H7 (cell line): ENCODE measurements at places on chromosomes 13 and 19.

- peak; percentile 91 for DNase-seq
Measured at GRCh38 chr19:3556978-3557460, 367 bp downstream of the MFSD12 start.

DNA sequence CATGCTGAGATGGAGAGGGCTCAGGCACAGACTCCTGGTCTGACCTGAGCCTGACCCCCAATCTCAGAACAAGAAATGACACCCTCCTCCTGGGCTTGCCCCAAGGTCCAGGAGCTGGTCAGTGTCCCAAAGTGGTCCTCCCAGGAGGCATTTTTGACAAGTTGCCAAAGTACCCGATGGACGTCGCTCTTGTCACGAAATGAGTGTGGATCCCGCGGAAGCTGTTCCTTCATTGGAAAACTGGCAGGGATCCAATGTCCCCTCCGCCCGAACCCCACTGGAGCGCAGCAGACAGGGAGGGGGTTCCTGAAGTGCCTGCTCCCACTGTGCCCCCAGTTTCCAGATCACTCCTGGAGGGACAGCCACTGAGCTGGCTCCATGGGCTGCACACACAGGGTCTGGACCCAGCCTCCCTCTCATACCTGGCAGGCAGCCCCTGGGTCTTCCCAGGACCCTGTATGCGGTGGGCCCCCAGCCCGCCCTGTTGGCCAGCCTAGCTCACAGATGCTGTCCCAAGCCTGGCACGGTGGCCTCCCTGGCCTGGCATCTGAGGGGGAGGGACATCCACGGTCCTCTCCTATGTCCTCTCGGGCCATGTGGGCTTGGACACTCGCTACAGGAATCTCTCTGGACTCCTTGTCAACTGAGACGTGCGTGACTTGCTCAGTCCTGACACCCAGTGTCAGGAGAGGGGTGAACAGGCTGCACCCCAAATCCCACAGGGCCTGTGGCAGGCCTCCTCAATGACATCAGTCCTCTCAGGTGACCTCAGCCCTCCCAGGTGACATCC, 12.8 kb upstream of the ZNF14 start:
- peak; percentile 53 for DNase-seq

DNA sequence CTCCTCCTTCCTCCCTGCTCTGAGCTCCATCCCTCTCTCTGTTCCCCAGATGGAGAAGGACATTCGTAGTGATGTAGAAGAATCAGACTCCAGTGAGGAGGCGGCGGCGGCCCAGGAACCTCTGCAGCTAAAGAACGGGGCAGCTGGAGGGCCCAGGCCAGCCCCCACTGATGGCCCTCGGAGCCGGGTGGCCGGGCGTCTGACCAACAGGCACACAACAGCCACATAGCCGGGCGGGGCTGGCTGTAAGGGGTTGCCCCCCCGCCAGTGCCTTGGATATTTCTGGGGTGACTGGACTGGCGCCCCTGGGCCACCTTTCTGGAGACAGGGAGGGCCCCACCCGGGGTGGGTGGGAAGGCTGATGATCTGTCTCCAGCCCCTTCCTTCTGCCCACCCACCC, 46.3 kb downstream of the CD320 start:
- DNase-seq = peak; percentile 41

DNA sequence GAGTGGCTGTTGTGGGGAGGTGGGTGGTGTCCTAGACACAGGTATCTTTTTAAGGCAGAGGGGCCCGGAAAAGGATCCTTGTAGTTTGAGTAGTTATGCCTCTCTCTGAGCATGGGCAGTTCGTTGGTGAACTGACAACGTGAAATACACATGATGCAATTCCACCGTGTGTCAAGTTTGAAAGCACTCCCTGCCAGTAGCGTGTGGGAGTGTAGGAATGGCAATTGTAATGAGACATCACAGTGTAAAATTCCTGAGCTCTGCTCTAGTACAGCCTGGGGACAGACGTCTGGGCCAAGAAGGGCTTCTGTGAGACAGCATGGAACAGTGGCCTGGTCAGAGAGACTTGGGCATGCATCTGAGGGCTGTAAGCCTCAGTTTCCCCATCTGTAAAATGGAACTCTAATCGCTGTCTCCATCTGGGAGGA, 10.4 kb upstream of the ASF1B start:
- DNase-seq = peak; percentile 32

DNA sequence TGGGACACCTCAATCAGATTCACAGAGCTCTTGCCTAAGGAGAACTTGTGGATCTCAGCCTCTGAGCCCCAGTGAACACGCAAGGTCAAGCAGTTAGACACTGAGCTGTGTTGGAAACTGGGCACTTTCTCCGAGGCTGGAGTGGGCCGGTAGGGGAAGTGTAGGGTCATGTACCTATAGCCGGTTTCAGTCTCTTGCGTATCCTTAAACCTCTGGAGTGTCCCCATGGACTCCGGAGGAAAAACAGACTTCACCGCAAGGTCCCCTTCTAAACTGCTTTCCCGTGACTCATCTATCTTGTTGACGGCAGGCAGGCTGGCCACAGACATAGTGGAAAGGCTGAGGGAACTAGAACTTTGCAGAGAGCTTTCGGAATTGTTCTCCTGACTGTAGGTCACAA, 11.3 kb downstream of the IQCN start:
- no peak for DNase-seq

DNA sequence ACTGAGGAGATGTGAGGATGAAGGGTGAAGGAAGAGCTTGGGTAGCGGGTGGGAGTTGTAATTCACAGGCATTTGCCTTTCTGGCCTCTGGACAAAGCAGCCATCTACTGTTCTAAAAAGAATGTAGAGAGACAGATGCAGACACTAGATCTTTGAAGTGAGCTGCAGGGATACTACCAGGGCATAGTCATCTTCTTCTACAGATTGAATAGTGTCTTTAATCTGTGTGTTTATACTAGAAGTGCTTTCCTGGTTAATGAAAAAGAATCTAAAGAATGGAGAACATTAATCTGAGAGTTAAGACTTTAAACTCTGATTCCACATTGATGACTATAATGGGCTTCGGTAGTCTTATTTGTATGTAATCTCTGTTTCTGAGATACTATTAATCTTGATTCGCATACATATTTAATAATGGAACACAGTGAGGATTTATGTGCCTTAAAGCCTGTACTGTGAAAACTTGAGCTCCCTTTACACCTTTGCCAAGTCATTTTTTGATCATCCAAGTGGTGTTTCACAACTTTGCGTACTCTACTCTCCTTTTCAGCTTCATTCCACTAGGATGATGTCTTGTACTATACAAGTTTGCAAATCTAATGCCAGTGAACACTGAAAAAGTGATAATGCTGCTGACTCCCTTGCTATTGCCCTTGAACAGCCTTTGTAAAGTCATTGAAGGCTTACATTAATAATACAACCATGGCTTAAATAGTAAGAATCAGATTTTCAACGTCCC, 2199.4 kb upstream of the PCDH20 start:
- no peak for DNase-seq

GRCh38 chr13:74301258-74301935, 167.2 kb upstream of the KLF12 start:
- DNase-seq = no peak

DNA sequence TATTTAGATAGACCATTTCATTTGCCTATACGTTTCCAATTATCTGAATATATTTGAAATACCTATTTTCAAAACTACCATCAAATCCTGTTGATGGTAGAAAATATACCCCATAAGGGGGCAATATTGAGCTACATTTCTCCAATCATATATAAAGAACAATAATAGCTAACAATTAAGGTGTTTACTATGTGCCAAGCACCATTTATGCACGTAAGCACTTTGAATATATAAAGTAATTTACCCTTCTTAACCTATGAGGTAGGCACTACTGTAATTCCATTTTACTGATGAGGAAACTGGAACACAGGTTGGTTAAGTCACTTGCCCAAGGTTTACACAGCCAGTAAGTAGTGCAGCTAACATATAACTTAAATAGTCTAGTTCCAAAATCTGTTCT, 79.2 kb downstream of the UBL3 start:
- DNase-seq = no peak

DNA sequence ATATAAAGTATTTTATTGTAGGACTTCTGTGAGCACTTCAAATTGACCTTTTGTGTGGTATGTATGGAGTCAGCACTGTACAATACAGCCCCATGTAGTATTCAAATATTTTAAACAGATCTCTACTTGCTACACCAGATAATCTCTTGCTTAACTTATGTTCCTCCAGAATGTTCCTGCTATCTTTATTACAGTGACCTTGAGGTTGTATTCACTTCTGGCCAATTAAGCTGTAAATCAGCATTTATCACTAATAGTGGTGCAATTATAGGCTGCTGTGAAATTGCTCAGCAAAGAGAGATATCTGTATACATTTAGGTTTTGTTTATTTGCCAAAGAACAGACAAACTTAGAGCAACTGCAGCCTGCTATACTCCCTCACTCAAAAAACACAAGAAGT, 1218.6 kb downstream of the PCDH17 start:
- DNase-seq = no peak

- DNase-seq = peak; percentile 79
Measured at GRCh38 chr19:10603084-10603872, 16.2 kb upstream of the AP1M2 start.

GRCh38 chr13:46559272-46559805, 6.4 kb downstream of the LRCH1 start:
- DNase-seq = no peak

- no peak for DNase-seq
Measured at GRCh38 chr19:21519488-21519887, 14.1 kb downstream of the ZNF429 start.
